Stimulated activated CD4-positive, alpha-beta T cell treated with anti-CD3 and anti-CD28 coated beads, Interleukin-15, amount 100 ng/mL, for 48 hours (primary cell): ENCODE measurements at places on chromosomes 7 and 10.

DNA sequence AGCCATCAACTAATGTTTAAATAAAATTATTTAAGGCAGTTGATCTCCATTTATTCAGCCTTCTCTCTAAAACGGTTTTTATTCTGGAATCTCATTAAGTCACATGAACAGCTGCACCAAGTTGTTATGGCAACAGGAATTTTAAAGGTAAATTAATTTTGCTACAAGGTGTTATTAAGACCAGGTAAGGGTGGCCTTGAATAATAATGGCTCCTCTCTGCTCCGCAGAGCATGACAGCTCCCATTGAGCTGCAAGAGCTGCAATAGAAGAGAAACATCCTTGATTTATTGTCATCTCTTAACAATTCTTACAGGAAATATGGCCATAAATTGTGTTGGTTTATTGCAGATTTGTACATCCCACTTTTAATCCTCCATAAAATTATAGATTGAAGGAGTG is 165.8 kb downstream of the KLF6 start:
- DNase-seq = no peak

DNA sequence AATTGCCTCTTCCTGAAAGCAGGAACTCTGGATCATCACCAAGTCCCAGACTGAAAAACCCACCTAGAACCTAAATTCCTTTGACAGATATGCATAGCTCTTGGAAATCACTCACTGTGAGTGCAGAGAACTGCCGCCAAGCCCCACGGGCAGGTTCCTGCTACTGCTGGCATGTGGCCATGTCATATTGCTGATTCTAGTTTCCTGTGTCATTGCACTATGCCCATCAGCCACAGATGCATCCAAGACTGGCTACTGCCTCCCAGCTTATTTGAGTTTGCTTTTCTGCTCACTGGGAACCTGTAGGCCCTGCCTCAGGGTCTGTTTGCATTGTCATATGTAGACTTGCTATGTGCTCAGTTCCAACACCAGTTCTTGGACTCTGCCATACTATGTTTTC is 786.0 kb downstream of the GRID1 start:
- DNase-seq = no peak

- no peak for DNase-seq
Observed at GRCh38 chr10:7537126-7537525, 126.3 kb upstream of the SFMBT2 start.

- no peak for DNase-seq
Observed at GRCh38 chr10:80518143-80518806, 19.4 kb upstream of the SH2D4B start.
